ENCODE measurements at places on chromosomes 7 and 10. TPM values are rescaled to one million over a fixed set of nuclear protein-coding genes. Genes with fewer than 3 reads are reported as not detected.

- DNase-seq = no peak
Observed at GRCh38 chr7:36079446-36080025, 73.5 kb upstream of the EEPD1 start.

- no peak for DNase-seq
Observed at GRCh38 chr7:4103352-4104091, 578.6 kb upstream of the FOXK1 start.

Gene NPC1L1
- total RNA-seq = 0.13 TPM

DNA sequence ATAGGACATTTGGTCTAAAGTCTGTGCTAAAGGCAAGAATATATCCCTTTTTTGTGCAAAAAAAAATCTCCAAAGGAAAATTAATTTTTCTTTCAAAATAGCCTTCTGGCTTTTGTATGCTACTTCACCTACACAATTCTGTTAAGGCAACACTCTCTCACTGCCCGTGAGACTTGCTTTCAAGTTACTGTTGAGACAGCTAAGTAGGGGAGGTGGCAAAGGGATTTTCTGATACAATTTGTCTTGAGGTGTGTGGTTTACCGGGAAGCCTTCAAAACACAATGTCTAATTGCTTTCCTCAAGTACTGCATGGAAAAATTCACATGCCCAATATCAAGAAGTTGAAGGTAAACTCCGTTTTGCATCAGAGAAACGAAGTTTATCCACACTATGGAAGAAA is 50.8 kb upstream of the RSU1 start:
- DNase-seq = no peak

Gene TAF6
- total RNA-seq = 39.8 TPM

GRCh38 chr10:102918817-102919245 is 737 bp downstream of the CNNM2 start:
- DNase-seq = peak; percentile 20

DNA sequence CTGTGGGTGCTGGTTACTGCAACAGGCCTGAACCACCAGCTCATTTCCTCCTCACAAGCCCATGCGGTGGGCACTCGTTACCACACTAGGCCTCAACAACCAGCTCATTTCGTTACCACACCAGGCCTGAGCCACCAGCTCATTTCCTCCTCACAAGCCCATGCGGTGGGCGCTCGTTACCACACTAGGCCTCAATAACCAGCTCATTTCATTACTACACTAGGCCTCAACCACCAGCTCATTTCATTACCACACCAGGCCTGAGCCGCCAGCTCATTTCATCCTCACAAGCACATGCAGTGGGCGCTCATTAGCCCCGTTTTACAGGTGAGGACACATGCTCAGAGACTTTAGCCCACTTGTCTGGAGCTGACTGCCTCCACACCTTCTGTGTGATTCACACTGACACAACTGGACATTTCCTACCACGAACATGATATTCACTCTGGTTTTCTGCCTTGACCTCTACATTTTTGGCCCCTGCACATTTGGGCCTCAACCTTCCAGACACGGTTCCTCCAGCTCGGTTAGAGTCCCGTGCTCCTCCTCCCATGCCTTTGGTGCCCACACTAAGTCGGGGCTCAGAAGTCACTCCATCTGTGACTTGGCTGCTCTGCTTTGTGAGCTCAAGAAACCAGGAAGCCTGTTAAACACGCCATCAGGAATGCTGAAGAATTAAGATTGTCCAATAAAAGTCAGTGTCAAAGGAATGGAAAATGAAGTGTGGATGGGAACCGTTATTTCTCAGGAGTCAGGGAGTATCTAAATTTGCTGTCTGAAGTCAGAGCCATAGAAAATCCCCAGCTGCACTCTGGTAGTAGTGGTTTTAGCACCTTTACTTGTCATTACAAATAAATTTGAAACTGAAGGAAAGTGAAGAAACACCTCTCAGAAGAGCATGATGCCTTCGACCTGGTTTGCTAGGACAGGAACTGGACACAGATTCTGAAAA is 55.8 kb upstream of the LANCL2 start:
- no peak for DNase-seq

GRCh38 chr10:68899186-68899745 is 1.8 kb upstream of the DDX50 start:
- no peak for DNase-seq

DNA sequence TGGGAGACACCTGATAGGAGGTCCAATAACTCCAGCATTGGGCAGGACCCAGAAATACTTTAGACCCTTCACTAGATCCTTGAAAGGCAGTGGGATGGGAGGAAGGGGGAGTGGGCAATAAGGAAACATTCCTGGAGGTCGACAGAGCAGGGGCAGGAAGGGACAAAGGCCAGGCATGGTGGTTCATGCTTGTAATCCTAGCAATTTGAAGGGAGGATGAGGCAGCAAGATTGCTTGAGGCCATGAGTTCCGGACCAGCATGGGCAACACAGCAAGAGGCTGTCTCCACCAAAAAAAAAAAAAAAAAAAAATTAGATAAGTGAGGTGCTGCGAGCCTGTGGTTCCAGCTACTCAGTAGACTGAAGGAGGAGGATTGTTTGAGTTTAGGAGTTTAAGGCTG is 134.9 kb downstream of the JCAD start:
- DNase-seq = no peak

DNA sequence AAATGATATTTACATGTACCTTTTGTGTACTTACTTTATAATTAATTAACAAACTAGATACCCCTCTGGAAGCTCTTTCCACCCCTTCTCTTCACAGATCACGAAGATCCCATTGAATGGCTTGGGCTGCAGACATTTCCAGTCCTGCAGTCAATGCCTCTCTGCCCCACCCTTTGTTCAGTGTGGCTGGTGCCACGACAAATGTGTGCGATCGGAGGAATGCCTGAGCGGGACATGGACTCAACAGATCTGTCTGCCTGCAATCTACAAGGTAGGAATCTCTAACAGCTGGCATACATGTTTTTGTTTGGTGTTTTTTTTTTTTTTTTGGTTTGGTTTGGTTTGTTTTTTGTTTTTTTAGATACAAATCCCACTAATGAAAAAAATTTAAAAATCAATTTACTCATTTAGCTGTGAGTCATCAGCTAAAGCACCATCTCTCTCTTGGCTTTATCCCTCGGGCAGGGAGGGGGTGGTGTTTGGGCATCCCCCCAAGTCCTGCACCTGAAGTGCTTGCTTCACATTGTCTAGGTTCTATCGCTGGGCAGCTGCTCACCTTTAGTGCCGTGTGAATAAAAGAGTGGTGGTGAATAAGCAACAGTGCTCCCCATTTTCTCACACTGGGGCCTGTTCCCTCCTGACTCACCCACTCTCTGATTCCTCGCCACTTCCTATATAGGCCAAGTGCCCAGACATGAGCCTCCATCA is 68.9 kb downstream of the MET start:
- DNase-seq = no peak

GRCh38 chr10:79482741-79483140 is 29.6 kb upstream of the EIF5AL1 start:
- DNase-seq = no peak

Gene CDNF
- total RNA-seq = 2.3 TPM

Gene TSPAN12
- 3.7 TPM for total RNA-seq

GRCh38 chr10:61931620-61932332 is 30.3 kb downstream of the ARID5B start:
- no peak for DNase-seq

Gene OR13A1
- total RNA-seq = not detected

DNA sequence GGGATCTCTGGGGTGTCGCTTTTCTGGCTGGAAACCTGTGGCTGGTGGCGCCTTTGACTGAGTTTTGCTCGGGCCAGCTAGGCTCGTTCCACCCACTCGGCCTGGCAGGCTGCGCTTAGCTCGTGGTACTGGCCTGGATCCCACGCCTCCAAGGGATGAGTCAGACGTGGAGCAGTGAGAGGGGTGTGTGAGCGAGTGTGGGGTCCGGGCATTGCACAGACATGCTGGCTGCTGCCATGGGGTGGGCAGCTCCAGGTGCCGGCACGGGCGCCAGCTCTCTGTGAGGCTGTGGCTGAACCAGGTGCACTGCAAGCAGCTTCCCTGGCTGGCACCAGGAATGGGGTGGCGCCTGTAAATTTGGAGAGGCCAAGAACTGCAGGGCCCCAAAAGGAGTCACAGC is 63.1 kb upstream of the CACNA2D1 start:
- DNase-seq = peak; percentile 87

DNA sequence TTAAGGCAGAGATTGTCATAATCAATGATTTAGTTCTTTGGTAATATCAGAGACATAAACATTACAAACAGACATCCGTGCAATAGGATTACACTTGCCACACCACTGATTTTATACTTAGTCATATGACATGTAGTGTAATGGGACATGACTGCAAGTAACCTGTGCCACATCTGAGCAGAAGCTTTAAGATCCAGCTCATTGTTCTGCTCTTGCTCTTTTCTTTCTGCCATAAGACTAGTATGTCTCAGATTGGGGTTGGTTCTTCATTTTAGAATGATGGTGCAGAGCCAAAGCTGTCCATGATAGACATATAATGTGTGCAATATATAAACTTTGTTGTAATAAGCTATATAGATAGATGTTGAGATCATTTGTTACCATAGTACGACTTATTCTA is 119.7 kb upstream of the SEMA3A start:
- DNase-seq = no peak

DNA sequence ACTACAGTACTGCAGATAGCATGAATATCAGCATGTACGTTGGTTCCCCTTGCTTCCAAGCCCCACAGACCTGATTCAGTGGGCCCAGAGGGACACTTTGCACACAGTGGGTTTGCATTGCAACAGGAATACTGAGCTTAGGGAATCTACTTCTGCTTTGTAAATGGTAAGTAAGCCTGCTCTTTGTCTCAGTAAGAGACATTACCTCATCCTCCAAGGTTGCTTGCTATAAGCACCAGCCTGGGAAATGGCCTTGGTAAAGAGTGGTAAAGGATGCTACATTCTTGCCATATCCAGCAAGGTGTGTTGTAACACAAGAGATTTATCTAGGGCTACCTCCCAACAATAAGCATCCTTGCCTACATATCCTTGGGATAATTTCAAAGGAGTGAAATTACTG is 730.5 kb downstream of the INHBA start:
- DNase-seq = no peak

Gene SEMA3A
- 1.2 TPM for total RNA-seq

- no peak for DNase-seq
Observed at GRCh38 chr10:128130051-128130450, 3.8 kb upstream of the MKI67 start.

GRCh38 chr7:157468221-157469111 is 131.7 kb downstream of the DNAJB6 start:
- no peak for DNase-seq

DNA sequence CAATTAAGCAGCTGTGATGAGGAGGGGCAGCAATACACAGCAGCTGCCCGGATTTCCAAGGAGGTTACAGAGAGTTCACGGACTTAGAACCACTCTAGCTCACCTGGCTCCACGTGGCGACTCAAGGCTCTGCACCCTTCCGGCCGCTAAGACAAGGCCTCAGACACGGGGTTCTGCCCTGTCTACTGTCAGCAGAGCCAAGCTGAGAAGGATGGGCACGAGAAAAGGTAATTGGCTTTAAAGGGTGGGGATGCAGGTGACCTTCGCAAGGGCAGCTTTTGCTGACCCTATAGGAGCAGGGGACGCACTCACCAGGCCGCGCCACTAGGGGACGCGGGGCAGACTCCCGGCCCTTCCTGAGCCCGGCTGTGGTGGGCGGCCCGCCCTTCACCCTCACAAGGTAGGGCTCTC is 152.4 kb downstream of the KIF20B start:
- no peak for DNase-seq
